Stimulated activated CD8-positive, alpha-beta memory T cell treated with anti-CD3 and anti-CD28 coated beads, Interleukin-15, amount 100 ng/mL, for 4 hours (primary cell): ENCODE measurements at places on chromosomes 4 and X.

DNA sequence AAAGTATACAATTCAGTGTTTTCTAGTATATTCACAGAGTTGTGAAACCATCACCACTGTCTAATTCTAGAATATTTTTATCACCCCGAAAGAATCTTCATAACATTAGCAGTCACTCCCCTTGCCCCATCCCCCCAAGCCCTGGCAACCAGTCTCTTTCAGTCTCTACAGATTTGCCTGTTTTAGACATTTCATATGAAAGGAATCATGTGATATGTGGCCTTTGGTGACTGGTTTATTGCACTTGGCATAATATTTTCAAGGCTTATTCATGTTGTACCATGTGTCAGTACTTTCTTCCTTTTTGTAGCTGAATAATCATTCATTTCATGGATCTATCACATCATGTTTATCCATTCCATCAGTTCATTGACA, 371.7 kb downstream of the AFF2 start:
- no peak for DNase-seq

- no peak for DNase-seq
Observed at GRCh38 chr4:1187182-1187581, 14.8 kb upstream of the SPON2 start.

- DNase-seq, result no peak
Observed at GRCh38 chr4:94211861-94212260, 4.2 kb downstream of the SMARCAD1 start.

DNA sequence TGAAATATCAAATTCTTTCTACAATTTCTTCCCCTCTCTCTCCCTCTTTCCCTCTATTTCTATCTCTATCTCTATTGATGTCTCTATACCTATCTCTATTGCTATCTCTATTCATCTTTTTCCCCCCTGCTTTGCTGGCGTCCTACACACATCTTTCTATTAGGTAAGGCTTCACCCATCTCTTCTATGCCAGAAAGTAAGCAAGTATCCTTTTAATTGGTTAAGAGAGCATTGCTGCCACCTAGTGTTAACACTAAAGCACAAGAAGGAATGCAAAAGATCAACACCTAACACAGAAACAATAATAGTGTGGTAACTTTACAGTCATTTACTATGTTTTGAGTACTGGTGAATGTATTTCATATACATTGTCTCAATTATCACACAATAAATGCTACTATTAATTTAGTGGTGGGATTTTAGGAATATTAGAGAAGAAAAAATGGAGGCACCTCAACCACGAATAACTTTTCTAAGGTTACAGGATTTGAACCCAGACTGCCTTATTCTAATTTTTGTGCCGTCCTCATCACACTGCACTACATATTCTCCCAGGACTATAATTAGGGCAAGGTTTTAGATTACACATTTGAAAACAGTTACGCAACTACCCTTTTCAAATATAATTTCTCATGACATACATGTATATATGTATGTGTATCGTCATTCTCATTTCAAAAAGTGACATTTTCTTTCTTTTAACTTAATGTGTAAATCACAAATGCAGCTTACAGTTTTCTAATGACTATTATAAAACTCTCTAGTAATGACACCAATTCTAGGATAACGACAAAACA, 3.7 kb upstream of the C4orf36 start:
- DNase-seq, result no peak

GRCh38 chr4:121484633-121485032, 103.8 kb upstream of the QRFPR start:
- no peak for DNase-seq
